ENCODE measurements at places on chromosomes 12 and 14.
A peak's percentile ranks its signal among the peaks of the same experiment; 100 is the strongest.

GRCh38 chr14:37036669-37037341 is 135.6 kb downstream of the SLC25A21 start:
- peak; percentile 57 for DNase-seq

- DNase-seq, result no peak
Observed at GRCh38 chr14:69537900-69538299, 36.8 kb downstream of the CCDC177 start.

DNA sequence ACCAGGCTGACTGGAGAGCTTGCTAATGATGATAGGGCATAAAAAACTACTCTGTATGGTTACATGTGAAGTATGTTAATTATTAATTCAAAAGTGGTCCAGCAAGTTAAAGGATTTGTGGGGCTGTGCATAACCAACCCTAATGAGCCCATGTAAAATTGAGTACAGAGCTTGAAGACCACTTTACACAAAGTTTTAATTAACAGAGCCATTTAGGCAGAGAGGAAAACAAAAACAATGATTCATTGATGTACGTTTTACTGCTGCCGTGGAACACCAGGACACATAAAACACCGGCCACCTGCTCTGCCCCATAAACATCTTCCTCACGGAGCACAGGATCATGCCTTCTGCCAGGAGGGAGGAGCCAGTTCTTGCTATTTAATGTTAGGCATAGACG is 83.5 kb downstream of the RIMBP2 start:
- no peak for DNase-seq

DNA sequence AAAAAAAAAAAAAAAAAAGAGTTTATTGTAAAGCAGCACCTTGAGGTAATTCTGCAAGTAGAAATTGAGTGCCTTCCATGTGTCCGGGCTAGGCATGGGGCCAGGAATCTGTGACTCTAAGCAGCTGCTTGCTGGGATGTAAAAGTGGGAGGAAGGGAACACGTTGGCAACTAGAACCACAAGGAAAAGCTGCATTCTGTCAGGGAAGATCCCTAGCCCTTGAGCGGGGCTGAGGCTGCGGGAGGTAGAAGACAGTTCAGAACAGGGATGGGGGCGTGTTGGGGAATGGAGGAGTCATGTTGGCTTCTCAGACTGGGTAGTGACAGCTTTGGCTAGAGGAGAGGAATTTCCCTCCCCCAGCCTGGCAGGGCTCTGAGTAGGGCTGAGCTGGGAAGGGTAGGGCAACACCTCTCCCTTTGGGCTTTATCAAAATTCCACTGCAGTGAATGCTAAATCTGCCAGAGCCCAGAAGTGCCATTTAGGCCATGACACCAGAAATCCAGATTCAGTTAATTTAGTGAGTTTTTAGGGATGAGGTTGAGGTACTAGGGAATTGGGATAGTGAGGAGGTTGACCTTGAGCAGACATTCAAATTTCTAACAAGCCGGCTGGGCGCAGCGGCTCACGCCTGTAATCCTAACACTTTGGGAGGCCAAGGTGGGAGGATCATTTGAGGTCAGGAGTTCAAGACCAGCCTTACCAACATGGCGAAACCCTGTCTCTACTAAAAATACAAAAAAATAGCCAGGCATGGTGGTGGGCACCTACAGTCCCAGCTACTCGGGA is 3.4 kb upstream of the TRAFD1 start:
- DNase-seq, result peak; percentile 91

DNA sequence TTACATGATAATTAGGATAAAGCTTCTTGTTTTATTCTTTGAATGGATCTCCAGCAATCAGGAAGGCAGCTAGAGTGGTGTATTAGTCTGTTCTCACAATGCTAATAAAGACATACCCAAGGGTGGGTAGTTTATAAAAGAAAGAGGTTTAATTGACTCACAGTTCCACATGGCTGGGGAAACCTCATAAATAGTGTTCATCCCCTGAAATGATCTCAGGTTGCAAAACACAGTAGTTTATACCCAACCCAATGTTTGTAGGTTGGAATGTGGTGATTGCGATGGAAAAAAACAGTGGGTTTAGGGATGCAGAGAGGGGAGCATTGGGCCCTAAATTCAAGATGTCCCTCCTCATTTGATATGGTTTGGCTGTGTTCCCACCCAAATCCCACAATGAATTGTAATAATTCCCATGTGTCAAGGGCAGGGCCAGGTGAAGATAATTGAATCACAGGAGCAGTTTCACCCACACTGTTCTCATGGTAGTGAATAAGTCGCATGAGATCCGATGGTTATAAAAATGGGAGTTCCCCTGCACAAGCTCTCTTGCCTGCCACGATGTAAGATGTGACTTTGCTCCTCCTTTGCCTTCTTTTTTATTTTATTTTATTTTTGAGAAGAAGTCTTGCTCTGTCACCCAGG is 11.5 kb downstream of the MUCL1 start:
- DNase-seq, result no peak

GRCh38 chr12:16789204-16789790 is 183.3 kb upstream of the LMO3 start:
- no peak for DNase-seq

DNA sequence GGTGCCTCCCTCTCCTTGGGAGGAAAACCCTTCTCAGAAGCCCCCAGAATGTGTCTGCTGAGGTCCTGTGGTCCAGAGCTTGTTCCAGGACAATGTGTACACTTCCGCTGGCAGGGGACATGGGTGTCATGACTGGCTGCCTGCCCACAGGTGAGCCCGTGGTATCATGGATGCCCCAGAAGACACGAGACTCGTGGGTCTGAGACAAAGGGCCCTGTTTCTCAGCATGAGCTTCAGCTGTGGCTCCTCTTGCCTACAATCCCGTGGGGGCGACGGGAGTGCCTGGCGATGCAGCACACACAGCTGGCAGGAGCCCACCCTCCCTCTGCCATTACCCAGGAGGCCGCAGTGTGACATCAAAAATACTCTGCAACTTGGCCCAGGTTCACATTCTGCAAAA is 7.0 kb downstream of the TMEM121 start:
- no peak for DNase-seq

DNA sequence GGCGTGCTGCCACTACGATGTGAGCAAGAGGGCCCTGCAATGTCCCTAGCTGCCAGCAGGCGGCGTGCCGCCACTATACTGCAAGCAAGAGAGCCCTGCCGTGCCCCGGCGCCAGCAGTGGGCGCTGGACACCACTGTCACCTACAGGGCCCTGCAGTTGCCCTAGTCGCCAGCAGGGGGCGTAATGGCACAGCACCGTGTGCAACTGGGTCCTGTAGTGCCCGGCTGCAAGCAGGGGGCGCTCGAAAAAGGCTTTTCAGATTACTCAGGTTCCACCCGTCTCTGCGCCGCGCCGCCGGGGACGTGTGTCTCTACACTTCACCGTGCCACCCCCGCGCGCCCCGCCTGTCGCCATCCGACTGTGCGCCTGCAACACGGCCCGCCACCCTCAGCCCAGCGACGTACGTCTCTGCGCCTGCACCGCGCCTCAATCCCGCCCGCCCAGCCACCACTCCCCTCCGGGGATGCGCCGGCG is 1356.9 kb downstream of the TMEM121 start:
- DNase-seq, result no peak

DNA sequence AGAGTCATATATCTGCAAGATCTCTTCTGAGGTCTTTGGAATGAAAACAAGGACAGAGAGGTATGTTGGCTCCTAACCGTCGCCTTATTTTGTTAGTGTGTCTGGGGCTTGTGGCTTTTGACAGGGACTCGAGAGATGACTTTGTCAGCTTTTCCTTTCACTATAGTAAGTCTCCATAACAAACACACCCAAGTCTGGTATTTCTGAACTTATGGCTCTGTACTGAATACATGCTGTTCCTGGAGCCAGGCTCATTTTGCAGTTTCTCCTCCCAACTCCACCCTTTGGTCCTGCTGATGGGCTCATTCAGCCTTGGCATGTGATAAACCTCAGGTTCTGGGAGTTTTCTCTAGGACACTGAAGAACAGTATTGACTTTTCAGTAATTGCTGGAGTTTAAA is 27.7 kb upstream of the TMED10 start:
- peak; percentile 35 for DNase-seq

DNA sequence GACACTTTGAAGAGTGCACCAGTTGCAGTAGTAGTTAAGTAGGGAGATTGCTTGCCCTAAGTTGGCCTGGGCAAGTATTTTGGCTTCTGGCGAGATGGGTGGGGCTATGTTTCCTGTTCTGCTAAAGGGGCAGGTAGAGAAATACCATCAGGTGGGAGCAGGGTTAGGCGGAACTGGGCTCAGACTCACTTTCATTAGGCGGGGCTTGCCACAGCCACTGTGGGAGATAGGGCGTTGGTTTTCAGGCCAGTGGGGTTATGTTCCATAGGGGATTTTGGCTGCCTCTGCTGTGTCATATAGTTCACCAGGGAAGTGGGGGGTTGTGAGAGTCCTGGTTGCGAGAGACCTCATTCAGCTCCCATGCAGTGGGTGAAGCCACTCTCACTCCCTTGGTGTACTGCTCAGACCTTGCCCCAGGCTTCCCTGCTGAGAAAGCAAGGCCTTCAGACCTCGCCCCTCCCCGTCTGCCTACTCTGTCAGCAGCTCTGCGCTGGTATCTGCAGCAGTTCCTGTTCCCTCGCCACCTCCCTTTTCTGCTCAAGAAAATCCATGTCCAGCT is 43.3 kb downstream of the AEBP2 start:
- DNase-seq, result no peak

- peak; percentile 67 for DNase-seq
Observed at GRCh38 chr12:1806301-1807086, 13.9 kb upstream of the LRTM2 start.

DNA sequence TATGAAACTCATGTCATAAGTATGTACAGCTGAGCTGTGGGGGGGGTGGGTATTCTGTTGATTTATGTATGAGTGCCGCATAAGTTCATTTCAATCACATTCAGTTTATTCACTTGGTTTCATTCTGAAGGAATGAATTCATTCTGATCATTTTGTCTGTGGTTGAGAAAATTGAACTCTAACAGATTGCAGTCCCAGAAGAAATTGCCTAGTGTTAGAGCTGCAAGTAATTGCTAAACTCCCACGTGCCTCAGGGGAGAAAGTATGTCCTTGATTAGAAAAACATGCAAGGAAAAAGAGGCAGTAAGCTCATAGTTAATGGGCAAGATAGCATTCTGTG is 442.4 kb upstream of the MGAT4C start:
- peak; percentile 52 for DNase-seq

DNA sequence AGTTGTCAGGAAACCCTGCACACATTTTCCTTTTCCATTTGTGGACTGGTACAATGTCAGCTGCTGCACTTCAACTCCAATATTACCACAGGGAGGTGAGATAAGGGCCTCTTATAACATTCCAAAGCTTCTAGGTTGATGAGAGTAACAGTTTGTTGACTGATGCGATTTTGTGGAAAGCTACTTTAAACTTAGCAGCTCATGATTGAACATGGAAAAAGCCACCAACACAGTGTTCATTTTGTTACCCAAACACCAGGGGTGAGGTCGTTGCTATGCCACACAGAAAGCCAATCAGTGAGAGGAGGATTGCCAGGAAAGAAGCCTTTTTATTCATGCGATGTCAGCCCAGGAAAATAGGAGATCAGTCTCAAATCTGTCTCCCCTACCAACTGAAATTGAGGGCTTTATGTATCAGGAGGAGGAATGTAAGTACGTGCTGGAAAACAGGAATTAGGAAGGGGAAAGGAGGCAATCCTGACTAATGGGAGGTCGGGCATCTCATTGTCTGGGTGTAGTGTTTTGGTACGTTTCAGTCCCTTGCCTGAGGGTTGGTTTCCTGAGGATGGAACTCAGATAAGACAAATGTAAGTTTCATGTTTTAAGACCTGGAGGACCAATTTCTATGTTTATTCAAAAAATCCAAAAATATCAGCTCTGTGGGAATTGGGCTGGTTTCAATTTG is 92.7 kb upstream of the PLEKHA5 start:
- DNase-seq, result peak; percentile 42

DNA sequence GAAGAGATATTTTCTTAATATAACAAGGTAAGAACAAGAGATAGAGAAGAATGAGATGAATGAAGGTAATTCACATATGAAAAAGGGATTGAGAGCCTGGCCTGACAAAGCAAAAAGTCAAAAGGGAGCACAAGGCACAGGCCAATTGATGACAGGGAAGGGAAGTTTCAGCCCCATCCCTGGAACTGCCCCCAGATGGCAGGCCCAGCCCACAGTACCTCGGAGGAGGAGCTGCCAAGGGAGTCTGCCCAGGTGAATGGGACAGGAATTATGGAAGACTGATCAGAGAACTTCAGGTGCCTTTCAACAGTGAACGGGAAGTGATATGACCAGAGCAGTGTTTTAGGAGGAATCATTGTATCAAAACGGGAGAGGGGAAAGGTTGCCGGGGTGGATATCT is 15.7 kb downstream of the SNRPF start:
- no peak for DNase-seq

DNA sequence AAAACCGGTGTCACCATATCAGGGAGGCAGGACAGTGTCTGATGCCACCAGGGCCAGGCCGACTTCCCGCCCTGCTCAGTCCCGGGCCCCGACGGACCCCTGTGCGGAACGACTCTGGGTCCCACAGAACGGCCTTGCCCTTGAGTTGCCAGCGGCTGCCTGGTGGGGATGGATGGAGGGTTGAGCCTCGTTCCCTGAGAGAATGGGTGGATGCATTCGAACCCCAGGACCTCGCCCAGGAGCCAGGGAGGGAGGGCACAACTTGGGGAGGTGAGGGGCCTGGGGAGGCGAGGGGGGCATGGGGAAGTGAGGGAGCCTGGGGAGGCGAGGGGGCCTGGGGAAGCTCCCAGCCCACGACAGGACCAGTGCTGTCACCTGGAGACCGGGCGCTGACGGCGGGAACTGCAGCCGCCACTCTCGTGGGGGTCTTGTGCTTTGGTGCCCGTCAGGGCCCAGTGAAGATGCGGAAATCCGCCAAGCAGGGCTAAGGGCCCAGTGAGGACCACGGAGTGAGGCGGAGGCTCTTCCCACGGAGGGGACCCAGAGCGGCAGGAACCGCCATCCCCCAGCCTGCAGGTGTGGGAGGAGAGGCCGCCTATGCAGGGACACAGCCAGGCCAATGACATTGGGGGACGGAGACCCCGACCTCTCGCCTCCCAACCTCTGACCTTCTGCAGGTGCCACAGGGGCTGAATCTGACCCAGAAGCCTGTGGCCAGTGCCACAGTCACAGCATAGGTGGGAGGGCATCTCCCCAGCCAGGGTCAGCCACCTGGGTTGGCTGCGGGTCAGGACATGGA is 74.4 kb upstream of the GALNT9 start:
- no peak for DNase-seq

DNA sequence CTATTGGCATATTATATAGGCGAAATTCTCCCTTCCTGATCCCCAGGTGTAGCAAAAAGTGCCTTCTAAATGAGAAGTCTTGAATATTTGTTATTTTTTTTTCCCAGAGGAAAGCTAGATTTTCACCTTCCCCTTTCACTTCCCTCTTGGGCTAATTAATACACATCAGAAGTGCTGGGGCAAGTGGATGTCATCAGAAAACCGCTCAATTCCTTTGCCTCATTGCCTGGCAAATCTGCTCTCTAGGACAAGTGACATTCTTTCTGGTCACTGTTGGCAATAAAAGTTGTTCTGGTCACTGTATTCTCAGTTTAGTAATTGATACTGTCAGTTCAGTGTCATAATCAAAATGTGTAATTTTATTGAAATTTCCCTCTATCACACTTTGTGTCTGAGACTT is 174.5 kb downstream of the ETNK1 start:
- DNase-seq, result no peak

- no peak for DNase-seq
Observed at GRCh38 chr12:118375348-118375747, 1.0 kb upstream of the SUDS3 start.
